ENCODE measurements at places on chromosomes 12 and 14.

DNA sequence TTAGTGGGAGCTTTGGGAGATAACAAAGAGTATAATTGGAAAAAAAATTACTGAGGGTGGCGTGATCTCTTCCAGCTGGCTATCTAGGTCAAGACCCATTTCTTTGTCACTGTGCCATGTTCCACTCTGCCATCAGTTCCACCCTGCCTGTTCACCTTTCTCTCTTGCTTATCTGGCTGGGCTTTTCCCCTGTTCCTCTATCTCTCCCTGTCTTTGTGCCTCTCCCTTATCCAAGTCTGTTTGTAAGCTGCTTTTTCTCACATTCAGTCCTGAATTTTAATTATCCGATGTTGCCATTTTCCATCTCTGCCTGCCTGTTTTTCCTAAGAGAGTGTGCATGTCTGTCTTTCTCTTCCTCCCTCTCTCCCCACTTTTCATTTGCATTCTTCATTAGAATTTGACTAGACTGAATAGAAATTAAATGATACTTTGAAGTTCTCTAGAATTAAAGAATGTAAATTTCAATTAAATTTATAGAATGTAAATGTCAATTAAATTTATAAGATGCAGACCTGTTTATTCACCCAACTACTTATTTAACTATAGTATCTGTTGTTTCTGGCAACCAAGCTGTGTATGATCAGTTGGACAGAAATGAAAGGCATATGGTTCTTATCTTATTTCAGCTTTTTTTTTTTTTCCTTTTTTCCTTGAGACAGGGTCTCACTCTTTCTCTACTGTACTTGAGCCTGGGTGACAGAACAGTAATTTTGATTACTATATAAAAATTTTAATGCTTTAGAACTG, 40.9 kb upstream of the A2ML1 start:
- no peak for DNase-seq

- no peak for DNase-seq
Measured at GRCh38 chr14:51310505-51310944, 70.5 kb downstream of the TMX1 start.

DNA sequence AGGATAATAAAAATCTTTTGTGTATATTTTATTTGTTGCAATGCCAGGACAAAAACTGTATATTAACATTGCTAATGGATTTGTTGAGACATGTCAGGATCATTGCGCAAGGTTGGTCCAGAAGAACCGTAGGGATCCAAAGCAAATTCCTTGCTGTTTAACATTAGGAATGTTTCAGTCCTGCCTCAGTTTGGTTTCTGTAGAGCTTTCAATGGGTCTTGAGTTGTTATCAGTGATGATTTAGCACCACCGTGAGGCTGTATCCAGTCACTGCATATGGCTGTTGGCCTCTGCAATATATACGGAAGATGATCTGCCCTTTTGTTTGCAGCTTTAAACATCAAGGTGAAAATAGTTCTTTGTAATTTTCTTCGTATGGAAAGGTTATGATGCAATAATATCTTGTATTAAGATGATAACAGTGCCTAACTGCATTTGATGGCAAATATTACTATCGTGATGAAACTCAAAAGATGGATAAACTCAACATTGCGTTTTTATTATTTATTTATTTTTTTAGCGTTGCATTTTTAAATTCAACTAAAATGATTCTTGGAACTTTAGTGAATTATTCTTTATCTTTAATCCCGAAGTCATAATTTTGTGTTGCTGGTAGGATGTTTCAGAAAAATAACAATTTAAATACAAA, 231.2 kb downstream of the AKAP6 start:
- peak; percentile 72 for DNase-seq

DNA sequence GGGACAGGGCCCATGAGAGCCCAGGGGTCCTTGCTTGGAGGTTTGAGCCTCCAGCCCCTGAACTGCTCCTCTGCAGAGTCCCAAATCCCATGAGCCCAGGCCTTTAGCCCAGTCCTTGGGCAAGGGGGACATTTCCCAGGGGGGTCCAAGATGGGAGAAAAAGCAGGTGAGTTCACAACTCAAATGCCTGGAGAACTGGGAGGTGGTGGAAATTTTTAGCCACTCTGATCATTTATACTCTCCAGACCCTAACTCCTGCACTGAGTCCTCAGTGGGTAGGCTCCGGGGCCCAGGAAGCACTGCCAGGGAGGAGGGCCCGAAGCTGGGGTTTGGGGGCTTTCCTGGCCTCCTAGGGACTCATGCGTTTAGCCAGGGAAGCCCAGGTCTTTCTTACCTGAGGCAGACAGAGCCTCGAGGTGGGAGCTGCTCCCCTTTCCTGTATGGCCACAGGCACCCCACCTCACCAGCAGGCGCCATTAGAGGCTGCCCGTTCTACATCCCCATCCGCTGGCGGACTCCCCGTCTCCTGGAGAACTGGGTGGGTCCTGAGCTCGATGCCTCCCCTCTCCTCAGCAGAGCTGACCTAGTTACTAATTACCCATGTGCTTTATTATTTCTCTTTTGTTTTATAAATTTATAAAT, 998 bp downstream of the HNF1A start:
- DNase-seq = no peak

- no peak for DNase-seq
Measured at GRCh38 chr14:100176811-100177327, 17.4 kb upstream of the DEGS2 start.

GRCh38 chr12:40581889-40582288, 110.3 kb upstream of the CNTN1 start:
- DNase-seq = no peak
